ENCODE measurements at places on chromosomes 16 and 17.

DNA sequence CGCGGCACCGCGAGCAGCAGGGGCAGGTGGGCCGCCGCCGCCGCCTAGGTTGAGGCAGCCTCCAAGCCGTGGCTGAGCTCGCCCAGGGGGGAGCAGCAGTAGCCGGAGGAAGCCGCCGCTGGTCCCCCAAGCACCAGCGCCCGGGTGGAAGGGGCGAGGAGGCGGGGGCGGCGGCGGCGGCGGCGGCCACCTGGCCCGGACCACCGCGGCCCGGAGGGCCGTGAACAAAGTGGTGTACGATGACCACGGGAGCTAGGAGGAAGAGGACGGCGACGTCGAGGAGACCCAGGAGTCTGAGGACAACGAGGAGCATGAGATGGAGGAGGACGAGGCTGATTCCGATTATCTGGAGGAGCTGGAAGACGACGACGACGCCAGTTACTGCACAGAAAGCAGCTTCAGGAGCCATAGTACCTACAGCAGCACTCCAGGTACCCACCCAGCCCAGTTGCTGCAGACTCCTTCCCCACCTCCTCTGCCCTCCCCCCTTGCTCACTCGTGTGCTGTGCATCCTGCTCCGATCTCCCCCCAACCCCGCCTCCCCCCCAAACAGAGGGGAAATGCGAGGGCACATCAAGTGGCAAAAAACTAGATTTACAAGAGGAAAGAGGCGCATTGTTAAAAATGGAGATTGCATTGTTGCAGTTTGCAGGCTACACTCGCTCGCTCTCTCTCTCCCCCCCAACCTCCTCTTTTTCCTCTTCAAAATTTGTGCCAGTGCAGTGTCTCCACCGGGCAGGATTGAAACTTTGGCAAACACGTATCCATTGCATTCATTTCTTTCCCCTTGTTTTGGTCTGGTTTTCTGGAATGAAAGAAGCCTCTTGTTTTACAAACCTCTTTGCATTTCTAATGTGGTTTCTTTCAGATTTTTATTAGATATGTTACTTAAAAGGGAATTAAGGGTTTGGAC is 41.8 kb upstream of the AMZ2 start:
- DNase-seq = no peak

DNA sequence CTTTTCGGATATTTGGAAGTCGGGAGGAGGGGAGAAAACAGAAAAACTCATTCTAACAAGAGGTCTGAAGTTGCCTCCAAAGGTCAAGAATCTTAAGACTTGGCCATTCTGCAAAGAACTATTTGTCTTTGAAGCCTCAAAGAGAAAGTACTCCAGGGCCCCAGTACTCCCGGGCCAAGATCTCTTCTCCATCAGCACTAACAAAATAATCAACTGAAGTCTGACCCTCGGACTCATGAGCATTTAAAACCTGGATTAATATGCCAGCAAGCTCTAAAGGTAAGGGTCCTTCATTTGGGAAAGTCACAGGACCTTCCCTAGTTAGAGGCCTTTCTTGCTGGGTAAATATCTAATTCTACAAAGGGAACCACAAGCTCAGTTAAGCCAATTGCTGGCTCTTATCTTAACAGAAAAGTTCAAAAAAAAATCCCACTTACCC is 4.5 kb downstream of the AXIN2 start:
- no peak for DNase-seq

DNA sequence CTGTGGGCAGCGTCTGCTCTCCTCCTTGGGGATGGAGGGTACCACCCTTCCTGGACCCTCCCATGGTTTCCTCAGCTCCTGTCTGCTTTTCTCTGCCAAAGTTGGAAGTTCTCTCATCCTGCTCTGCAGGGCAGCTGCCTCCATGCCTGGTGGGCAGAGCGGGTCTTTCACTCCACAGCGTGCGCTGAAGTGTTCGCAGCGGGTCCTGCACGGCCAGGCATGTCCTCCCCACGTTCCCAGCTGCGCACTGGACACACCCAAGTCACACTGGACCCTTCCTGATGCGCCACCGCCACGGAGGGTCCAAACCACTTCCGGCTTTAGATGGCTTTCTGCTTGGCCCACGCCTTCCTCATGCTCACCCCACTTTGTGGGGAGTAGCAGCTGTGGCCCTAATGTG is 33.7 kb upstream of the NPTX1 start:
- DNase-seq = no peak

DNA sequence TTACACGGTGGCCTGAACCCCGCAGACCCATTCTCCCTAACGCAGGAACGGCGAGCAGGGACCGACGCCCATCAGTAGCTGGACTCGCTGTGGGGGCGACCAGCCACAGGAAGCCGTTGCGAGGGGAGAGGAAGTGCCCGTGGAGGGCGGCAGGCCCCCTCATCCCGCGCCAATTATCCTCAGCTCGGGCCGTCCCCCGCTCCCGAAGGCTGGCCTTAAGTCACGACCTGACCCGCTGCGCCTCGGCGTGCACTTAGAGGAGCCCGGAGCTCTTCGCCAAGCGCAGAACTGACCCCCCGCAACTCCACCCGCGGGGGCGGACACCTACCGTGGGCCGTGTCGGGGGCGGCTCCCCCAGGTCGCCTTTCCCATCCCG is 401 bp downstream of the ARL16 start:
- DNase-seq = no peak

DNA sequence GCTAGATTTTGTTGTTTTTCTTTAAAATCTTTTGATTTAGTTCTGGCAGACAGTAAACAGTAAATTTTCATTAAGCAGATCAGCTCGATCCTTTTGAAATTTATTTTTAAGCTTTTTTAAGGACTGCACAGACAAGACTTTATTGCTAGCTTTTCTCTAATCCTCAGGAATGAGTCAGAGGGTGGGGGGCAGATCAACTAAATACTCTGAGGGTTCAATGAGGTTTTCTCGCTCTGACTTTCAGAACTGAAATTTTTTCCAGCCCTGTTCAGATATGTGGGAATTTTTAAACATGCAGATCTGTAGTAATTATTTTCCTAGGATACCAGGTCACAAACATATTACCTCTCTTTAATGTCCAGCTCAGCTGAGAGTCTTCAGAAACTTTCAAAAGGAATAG is 977.2 kb downstream of the CDH11 start:
- peak; percentile 16 for DNase-seq

- no peak for DNase-seq
Observed at GRCh38 chr16:3195975-3196374, 8.0 kb downstream of the OR1F1 start.

- no peak for DNase-seq
Observed at GRCh38 chr17:3988297-3989040, 24.2 kb upstream of the ATP2A3 start.

DNA sequence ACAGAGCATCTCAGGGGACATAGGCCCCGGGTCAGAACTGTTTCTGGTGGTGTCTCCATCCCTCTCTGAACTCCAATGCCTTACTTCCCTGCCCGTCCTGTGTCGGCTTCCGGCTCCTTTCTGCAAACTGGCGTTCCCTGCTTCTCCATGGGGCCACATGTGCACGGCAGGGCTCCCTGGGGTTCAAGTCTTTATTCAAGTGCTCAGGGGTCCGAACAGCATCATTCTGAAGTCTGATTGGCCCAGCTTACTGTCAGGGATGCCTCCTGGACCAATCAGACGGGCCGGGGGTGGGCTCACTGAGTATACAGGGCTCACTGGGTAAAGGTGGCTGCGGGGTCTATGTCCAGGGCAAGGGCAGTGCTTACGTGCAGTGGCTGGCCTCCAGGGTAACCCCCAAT is 17.1 kb downstream of the C16orf82 start:
- DNase-seq = no peak

DNA sequence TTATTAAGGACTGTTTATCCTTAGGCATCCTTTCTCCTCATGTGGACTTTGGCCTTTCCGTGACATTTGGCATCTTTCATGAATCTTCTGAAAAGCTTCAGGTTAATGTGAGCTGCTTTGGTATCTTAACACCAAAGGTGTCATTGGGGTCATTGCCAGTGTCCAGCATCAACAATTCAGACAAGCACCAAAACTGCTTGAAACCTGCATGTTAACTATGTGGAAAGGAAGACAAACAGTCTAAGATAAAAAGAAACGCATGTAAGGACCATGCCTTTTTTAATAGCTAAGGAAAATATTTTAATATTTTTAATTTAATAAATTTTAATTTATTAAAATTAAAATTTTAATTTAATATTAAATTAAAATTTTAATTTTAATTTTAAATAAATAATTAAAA is 7.9 kb downstream of the ALOX12 start:
- no peak for DNase-seq

GRCh38 chr17:62818526-62818925 is 10.4 kb upstream of the MARCHF10 start:
- no peak for DNase-seq

Measured in HFFc6 (cell line).